Stromal cell of bone marrow (primary cell): ENCODE measurements at places on chromosomes 16 and 17.
A peak's percentile ranks its signal among the peaks of the same experiment; 100 is the strongest.

DNA sequence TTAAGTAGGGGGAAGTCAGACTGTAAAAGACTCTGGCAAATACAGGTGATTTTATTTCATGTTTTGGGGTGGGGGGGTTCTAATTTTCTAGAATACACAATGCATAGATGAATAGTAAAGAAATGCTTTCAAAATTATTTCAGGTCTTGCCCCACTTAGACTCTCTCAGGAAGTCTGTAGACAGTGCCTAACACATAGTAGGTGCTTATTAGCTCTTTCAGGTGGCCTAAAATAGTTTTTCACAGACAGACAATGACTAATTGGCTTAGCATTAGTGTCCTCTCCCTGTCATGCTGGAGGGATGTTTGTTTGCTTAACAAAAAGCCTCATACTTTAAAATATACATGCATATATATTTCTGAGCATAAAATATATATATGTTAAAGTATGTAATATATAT, 366.0 kb downstream of the SOX9 start:
- no peak for DNase-seq

- no peak for DNase-seq
Measured at GRCh38 chr17:4807605-4808377, 839 bp downstream of the PLD2 start.

GRCh38 chr17:36942019-36942599, 4.8 kb downstream of the LHX1 start:
- no peak for DNase-seq

DNA sequence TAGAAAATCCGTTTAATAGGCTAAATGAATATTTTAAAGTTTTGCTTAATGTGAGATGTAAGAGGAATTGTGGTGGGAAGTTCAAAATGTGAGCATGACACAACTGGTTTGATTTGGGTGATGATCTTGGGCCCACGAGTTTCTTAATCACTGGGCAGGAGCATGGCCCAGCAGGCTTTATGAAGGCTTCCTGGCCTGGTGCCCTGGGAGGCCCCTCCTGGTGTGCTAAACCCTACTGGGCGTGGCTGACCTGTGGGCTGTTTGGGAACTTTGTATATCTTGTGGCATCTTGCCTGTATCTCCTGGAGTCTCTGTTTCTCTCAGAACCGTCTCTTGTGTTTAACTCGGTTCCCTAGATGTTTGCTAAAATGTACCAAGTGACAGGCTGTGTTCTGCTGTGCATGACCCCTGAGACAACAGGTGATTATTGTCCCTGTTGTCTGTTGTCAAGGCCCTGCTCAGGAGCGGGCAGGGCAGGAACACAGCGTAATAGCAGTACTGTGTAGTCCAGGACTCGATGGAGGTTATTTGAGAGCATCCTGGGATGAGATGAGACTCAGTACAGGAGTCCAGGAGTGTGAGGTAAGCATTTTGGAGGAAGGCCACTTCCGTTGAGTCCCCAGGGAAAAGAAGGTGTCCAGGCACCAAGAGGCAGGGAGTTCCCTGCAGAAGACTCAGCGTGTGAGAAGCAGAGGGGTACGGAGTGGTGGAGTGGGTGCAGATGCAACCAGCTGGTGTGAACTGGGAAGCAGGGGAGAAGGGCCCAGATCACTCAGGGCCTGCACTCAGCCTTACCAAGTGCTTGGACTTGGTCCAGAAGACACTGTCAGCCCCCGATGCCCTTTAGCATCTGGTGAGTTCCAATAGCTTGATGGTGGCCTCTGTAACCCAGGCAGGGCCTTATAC, 48.5 kb downstream of the B9D1 start:
- DNase-seq, result no peak

- DNase-seq, result no peak
Measured at GRCh38 chr17:45184144-45184543, 22.5 kb downstream of the HEXIM2 start.

DNA sequence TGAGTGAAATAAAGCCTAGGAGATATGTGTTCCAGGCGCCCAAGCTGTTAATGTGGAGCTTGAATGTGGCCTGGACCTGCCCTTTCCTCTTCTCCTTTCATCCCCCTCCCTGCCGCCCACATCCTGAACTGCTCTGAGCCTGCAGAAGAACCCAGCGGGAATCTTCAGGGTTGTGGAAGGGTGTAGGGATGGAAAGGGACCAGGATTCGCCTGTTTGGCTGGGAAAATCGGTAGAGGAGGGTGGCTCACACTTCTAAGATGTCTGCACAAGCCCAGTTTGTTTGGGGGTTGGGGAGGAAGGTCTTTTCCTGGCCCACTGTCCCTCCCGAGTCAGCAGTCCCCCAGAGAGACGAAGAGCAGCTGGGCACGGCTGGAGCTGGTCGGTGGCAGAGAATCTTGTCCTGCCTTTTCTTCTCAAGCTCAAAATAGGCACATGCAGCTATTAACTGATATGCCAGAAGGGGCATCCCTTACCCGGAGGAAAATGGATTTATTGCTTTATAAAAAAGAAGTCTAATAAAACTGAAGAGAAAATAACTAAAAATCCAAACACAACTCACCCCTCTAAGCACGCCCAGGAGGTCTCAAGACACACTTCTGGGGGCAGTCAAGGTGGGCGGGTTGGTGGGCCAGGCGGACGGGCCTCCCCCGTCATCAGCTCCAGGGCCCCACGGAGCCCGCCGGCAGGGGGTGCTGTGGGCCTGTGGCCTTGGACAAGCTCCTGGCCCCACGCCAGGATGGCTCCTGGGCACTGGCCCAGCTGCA, 11.5 kb upstream of the PITPNA start:
- no peak for DNase-seq

DNA sequence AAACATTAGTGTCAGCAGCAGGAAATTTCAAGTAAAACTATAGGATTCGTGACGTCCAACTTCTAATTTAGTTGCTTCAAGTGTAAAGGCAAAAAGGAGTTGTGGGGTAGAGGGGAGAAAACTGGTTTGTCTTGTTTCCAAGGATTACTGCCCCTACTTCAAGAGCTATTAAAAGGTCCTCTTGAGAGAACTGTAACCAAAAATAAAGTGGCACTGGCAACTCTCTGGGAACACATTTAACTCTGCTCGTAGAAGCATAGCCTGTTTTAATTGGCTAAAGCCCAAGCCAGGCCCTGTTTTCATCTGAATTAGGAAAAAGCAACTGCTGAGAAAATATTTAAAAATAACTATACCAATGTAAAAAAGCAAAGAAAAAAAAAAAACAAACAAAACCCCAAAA, 51.8 kb upstream of the AKAP1 start:
- peak; percentile 28 for DNase-seq

- DNase-seq, result no peak
Measured at GRCh38 chr17:53249036-53249435, 573.7 kb upstream of the KIF2B start.

DNA sequence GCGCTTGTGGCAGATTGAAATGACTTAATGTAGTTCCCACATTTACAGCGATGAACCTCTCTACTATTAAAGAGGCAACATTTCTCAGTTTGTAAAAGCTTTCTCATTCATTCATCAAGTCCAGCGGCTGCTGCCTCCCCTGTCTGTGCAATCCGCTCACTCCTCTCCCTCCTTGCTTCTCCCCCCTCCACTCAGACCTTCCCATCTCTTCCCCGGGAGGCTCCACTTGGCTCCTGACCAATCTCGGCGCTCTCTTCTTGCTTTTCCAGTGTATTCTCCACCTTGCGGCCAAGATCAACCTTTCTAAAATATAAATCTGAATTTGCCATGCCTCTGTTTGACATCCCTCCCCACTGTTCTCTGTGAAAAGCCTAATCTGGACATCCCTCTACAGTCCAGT, 117.5 kb downstream of the ASIC2 start:
- no peak for DNase-seq

GRCh38 chr16:23514381-23515152, 4.3 kb upstream of the GGA2 start:
- no peak for DNase-seq

DNA sequence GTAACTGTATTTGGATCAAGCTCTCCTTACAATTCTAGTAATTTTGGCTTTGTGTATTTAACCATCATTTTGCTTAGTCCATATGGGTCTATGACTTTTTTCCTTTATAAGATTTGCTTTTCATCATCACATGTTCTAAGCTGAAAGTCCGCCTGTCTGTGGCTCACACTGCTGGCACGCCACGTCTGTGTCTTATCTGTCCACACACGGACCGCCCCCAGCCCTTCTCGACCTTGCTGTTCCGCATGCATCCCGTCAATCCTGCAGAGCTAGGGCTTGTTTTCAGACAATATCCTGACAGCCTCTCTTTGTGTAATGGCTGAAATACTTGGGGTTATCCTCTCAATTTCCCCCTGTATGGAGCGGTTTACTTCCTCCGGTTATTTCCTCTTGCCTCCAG, 8.4 kb upstream of the ALDH3A1 start:
- no peak for DNase-seq

DNA sequence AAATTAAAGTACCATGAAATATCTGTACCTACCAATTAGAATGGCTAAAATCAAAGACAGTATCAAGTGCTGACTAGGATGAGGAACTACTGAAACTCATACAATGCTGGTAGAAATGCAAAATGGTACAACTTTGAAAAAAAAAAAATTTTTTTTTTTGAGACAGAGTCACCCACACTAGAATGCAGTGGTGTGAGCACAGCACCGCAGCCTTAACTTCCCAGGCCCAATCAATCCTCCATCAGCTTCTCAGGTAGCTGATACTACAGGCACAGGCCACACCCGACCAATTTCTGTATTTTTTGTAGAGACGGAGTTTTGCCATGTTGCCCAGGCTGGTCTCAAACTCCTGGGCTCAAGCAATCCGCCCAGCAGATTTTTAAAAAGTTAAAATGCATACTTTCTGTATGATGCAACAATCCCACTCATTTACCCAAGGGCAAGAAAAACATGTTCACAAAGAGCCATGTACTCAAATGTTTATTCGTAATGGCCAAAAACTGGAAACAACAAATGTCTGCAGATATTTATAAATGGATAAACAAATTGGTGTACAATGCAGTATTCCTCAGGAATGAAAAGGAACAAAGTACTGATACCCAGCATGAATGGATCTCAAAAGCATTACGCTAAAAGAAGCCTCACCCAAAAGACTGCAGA, 8.7 kb downstream of the SMURF2 start:
- no peak for DNase-seq

GRCh38 chr16:10806698-10807097, 11.9 kb downstream of the TVP23A start:
- DNase-seq, result no peak

DNA sequence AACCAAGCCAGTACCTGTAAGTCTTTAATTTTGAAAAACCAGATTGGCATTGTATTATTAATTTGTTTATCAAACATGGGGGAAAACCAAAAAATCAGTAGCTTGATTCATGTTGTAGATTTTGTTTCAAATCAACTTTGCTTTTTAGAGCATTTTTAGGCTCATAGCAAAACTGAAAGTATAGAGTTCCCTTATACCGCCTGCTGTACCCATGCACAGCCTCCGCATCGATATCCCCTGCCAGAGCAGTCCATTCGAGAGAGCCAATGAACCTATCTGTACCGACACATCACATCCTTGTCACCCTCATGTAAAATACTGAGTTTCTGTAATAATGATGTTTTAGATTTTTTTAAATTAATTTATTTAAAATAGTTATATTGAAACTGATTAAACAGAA, 16.2 kb upstream of the MRC2 start:
- no peak for DNase-seq

DNA sequence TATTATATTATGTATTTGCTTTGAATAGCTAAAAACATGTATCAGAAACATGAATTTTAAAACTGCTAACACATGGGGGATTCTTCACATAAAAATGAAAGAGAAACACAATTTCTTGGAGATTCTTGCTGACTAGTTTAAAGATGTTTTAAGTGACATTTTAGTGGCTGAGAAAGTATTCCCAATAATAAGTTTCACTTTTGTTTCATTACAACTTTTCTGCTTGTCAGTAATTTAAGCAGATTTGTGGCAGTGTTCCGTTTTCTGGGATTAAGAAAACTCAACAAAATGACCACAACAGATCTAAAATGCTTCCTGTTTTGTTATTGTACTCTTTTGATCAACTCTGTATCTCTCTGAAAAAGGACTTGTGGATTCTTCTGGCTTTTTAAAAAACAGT, 75.9 kb downstream of the NLK start:
- no peak for DNase-seq

DNA sequence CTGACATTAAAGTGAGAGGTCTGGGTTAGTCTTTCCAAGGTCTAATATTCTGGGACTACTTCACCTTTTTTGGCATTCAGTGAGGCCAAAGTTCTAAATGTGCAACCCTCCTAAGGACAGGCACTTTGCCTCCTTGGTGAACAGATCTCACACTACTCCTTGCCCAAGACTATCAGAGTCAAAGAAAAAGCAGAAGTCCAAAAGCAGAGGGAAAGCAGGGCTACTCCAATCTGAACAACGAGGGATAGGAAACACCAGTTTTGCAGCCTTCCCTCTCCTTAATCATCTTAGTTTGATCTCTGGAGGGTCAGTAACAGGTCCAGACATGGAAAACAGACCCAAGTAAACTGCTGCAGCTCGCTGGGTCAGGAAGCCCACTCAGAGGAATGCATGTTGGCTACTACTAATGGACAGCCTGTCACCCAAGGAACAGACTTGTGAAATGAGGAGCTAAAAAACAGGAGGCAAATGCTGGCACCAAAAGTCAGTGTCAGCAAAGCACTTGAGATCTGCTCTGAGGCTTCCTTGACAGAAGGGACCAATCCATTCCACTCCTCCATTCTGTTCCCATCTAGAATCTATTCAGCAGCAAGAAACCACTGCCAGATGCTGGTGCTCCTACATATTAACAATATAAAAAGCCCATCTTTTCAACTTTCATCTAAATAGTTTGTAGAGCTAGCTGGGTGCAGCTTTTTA, 29.9 kb downstream of the DCUN1D3 start:
- no peak for DNase-seq

DNA sequence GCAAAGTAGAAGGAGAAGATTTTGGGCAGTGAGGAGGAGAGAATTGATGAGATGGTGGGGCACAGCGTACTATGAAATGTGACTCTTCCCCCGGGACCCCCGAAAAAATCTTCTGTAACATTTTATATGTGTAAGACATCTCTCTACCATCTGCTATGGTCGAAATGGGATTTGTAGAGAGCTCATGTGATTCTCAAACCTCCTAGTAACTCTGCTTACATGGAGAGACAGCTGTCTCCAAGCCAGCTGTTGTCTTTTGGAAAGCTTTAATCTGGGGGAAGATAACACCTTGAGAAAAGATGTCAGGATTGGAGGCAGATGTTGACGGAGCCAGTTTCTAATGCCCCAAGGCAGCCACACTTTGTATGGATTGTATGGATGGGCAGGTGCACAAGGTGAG, 94.1 kb downstream of the PRKCB start:
- no peak for DNase-seq

DNA sequence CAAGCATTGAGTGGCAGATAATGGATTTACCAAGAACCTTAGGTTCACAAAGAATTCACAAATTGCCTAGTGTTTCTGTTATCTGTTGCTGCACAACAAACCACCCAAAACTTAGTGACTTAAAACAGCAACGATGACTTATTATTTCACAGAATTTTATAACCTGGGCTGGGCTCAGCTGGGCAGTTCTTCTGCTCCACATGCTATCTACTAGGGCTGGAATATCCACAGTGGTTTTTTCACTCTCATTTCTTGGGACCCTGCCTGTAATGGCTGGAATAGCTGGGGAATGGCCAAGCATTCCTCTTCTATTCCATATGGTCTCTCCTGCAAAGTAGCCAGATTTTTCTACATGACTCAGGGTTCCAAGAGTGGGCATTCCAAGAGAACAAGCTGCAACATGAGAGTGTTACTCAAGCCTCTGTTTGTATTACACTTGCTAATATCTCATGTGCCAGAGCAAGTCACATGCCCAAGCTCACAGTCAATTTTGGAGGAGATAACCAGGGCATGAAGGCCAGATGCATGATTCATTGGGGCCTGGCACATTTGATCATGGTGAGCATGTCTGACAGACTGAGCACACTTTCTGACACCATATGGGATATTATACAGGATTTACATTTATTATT, 4.9 kb upstream of the PSMD7 start:
- no peak for DNase-seq

GRCh38 chr17:44144966-44145739, 3.4 kb downstream of the HROB start:
- no peak for DNase-seq
